ENCODE measurements at places on chromosomes 5 and 9. TPM values are rescaled to one million over a fixed set of nuclear protein-coding genes. Genes with fewer than 3 reads are reported as not detected.
A peak's percentile ranks its signal among the peaks of the same experiment; 100 is the strongest.

Gene KLHL3
- polyA plus RNA-seq: 8.7 TPM

Gene UAP1L1
- polyA plus RNA-seq: 15.9 TPM

Gene EIF4E1B
- 0.24 TPM for polyA plus RNA-seq

Gene TMEFF1
- polyA plus RNA-seq: not detected

Gene CMBL
- polyA plus RNA-seq: 29.4 TPM

Gene ENHO
- polyA plus RNA-seq: 0.88 TPM

Gene NSG2
- polyA plus RNA-seq: 11.8 TPM

Gene ADGRD2
- 0.53 TPM for polyA plus RNA-seq

Gene FSTL4
- 2.6 TPM for polyA plus RNA-seq

- H3K36me3 ChIP-seq: no peaks in the 10 kb centered on the region
- H3K27me3 ChIP-seq: no peaks in the 10 kb centered on the region
- H3K27ac ChIP-seq: no peak overlapping the region
These were observed 811.7 kb upstream of the WWC1 start for GRCh38 chr5:167479779-167480178.

DNA sequence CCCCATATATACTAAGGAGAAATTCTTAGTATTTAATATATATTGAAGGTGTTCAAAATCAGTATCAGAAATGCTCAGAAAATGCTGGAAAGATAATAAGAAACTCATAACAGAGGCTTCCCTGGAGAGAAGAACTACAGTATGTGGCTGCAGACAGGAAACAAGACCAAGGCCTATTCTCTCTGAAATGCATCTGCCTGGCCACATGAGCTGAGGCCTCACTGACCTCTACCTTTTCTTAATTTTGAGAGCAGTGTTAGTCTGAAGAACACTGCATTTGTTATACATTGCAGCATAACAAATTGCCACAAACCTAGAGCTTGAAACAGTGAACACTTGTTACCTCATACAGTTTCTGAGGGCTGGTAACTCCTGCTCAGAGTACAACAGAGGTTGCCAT, 133.4 kb upstream of the SPEF2 start:
- H3K4me1 ChIP-seq: peaks cover 9% of the 10 kb centered on the region
- H3K36me3 ChIP-seq: no peaks in the 10 kb centered on the region
- H3K27ac ChIP-seq: no peak overlapping the region
- no peaks in the 10 kb centered on the region for H3K27me3 ChIP-seq
- no peak overlapping the region for H3K4me3 ChIP-seq

DNA sequence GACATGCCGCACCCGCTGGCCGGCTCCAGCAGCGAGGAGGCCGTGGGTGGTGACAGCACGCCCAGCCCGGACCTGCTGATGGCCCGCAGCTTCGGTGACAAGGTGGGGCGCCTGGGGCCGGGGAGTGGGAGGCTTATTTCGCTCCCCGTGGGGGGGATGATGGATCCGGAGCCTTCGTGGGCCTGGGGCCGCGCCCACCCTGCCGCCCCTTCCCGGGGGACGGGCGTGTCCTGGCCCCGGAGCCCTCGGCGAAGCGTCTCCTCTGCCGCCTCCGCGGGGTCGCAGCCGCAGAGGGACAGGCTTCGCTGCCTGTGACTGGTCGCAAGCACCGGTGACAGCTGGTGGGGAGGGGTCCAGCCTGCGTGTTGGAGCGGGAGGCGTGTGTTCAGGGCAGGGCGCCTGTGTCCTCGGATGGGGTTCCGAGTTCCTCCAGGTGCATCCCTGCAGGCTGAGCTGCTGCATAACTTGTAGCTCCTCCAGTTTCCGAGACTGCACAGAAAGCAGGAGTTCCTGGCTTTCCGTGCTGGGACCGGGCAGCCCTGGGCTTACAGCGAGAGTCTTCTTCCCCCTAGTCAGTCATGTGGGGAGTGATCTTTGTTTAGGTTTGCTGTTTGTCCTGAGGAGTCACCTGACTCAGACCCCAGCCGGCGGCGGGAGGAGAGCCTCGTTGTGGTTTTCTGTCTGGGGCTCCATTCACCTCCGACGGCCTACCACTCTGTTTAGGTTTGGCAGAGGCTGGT, 666 bp downstream of the SNX30 start:
- peak overlapping the region; percentile 63 for H3K4me3 ChIP-seq
- DNase-seq: peak; percentile 53
- no peaks in the 10 kb centered on the region for H3K36me3 ChIP-seq
- peaks cover 47% of the 10 kb centered on the region for H3K4me1 ChIP-seq
- H3K27ac ChIP-seq: peak overlapping the region; percentile 90

- H3K27me3 ChIP-seq: no peaks in the 10 kb centered on the region
- H3K4me3 ChIP-seq: no peak overlapping the region
- no peak for DNase-seq
- H3K4me1 ChIP-seq: no peaks in the 10 kb centered on the region
- H3K27ac ChIP-seq: no peak overlapping the region
- H3K36me3 ChIP-seq: no peaks in the 10 kb centered on the region
These were observed 21.3 kb downstream of the WWC1 start for GRCh38 chr5:168312606-168313295.

GRCh38 chr5:180111273-180112002, 39.9 kb upstream of the RNF130 start:
- no peaks in the 10 kb centered on the region for H3K27me3 ChIP-seq
- no peak overlapping the region for H3K27ac ChIP-seq
- H3K36me3 ChIP-seq: no peaks in the 10 kb centered on the region
- H3K4me3 ChIP-seq: no peak overlapping the region
- DNase-seq: no peak

DNA sequence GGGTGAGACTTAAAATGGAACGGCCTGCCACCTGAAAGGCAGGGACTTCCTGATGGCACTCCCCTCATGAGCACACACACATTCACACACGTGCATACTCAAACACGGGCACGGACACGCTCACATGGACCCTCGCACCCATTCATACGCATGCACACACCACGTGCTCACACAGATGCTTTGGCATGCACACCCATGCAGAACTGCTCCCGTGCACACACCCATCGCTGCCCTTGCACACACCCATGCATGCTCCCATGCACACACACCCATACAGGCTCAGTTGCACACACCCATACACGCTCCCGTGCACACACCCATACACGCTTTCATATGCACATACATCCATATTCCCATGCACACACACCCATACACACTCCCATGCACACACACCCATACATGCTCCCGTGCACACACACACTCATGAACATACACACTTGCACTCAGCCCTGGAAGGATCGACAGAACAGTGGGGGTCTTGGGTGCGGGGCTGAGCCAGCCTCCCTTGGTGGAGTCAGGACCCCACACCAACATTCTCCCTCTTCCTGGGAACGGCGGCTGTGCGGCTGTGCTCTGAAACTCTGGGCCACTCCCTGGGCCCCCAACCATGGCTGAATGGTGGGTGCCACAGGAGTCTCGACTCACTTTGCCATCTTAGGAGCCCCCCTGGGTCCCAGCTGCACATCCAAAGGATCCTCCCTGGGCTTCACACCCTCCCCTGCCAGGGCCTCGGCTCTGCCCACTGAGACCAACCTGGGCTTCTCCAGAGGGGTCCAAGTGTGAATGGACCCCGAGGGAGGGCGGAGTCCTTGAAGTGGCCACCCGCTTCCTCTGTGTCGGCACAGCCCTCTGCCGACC, 115.2 kb downstream of the RXRA start:
- H3K36me3 ChIP-seq: no peaks in the 10 kb centered on the region
- H3K4me3 ChIP-seq: no peak overlapping the region
- H3K27ac ChIP-seq: no peak overlapping the region

- DNase-seq: no peak
- peaks cover 17% of the 10 kb centered on the region for H3K4me1 ChIP-seq
- no peaks in the 10 kb centered on the region for H3K36me3 ChIP-seq
- H3K27me3 ChIP-seq: no peaks in the 10 kb centered on the region
- no peak overlapping the region for H3K27ac ChIP-seq
These were observed 57.5 kb upstream of the NCS1 start for GRCh38 chr9:130114741-130115140.

GRCh38 chr9:120267929-120268328, 312.0 kb downstream of the CDK5RAP2 start:
- no peak overlapping the region for H3K27ac ChIP-seq
- H3K4me1 ChIP-seq: no peaks in the 10 kb centered on the region
- H3K4me3 ChIP-seq: no peak overlapping the region
- DNase-seq: no peak

DNA sequence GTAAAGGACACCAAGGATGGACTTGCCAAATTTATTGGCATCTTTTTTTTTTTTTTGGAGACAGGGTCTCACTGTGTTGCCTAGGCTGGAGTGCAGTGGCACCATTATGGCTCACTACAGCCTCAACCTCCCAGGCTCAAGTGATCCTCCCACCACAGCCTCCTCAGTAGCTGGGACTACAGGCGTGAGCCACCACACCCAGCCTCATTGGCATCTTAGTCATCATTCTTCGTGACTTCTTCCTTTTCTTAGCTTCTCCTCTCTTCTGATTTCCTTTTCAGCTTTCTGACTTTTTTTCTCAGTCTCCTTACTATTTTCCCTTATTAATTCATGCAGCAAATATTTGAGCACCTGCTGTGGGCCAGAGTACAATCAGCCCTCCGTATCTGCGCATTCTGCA, 6.1 kb downstream of the MAML1 start:
- H3K27me3 ChIP-seq: no peaks in the 10 kb centered on the region
- no peak overlapping the region for H3K27ac ChIP-seq
- peaks cover 33% of the 10 kb centered on the region for H3K4me1 ChIP-seq

DNA sequence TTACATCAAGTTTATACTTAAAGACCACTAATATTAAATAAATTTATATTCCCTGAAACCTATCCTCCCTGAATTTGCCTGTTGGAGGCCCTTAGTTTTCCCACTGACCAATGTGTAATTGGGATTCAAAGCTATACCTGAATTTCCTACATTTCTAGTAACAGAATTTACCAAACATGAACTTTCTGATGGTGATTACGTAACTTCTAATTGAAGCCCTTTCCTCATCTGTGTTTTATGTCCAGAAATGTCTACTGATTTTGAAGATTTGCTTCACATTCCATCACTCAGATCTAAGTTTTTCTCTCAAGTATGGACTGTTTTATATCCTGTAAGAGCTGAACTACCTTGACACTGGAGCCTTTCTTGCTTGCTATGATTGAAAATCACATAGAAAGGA, 12.8 kb downstream of the ZFP62 start:
- H3K4me1 ChIP-seq: no peaks in the 10 kb centered on the region
- H3K27ac ChIP-seq: no peak overlapping the region
- no peaks in the 10 kb centered on the region for H3K36me3 ChIP-seq

DNA sequence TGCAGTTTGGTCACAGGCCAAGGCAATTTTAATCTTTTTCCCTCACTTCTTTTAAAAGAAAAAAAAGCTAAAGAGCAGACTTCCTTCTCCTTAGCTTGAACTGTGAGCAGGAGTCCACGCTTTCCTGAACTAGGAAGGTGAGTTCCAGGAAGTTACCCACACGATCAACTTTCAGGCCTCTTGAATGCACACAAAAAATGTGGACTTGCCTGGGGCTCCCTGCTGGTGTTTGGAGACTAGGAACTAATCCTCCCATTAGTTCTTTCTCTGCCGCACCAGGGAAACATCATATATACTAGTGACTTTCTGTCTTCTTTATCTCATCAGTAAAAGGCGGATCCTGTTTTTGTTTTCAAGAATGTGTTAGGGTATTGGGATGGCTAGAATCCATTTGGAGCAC, 240.0 kb downstream of the GOLPH3 start:
- H3K27me3 ChIP-seq: no peaks in the 10 kb centered on the region
- no peak for DNase-seq
- no peaks in the 10 kb centered on the region for H3K36me3 ChIP-seq
- H3K4me1 ChIP-seq: no peaks in the 10 kb centered on the region
- H3K27ac ChIP-seq: no peak overlapping the region
- no peak overlapping the region for H3K4me3 ChIP-seq

DNA sequence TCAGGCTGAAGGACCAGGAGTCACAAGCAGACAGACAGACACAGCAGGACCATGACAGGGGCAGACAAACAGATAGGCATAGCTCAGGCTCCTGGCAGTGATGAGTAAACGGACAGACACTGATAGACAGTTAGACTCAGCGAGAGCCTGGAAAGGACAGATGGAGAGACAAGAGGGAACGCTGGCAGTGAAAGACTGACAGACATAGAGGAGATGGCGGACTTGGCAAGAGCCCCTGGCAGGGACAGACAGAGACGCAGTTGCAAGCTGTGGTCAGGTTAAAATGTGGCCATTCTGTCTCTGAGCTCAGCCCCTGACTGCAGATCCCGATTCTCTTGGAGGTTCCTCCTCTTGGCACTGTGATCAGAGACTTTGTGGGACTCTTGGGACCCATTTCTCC, 13.6 kb downstream of the CSF2 start:
- no peak overlapping the region for H3K4me3 ChIP-seq
- H3K36me3 ChIP-seq: no peaks in the 10 kb centered on the region

GRCh38 chr5:133579766-133580165, 32.6 kb downstream of the FSTL4 start:
- no peak overlapping the region for H3K4me3 ChIP-seq
- H3K4me1 ChIP-seq: no peaks in the 10 kb centered on the region
- H3K27ac ChIP-seq: no peak overlapping the region

- H3K27ac ChIP-seq: no peak overlapping the region
- H3K4me1 ChIP-seq: peaks cover 10% of the 10 kb centered on the region
- H3K36me3 ChIP-seq: peaks cover 5% of the 10 kb centered on the region
- H3K4me3 ChIP-seq: no peak overlapping the region
- no peaks in the 10 kb centered on the region for H3K27me3 ChIP-seq
These were observed 1.5 kb downstream of the ZCCHC7 start for GRCh38 chr9:37121881-37122280.

GRCh38 chr5:107056278-107056677, 614.5 kb downstream of the EFNA5 start:
- no peaks in the 10 kb centered on the region for H3K4me1 ChIP-seq
- H3K27ac ChIP-seq: no peak overlapping the region
- H3K36me3 ChIP-seq: no peaks in the 10 kb centered on the region
- H3K27me3 ChIP-seq: no peaks in the 10 kb centered on the region
- DNase-seq: no peak

GRCh38 chr5:169112016-169112415, 188.9 kb downstream of the SLIT3 start:
- H3K27ac ChIP-seq: no peak overlapping the region
- no peak for DNase-seq
- H3K36me3 ChIP-seq: no peaks in the 10 kb centered on the region
- no peaks in the 10 kb centered on the region for H3K27me3 ChIP-seq
- no peak overlapping the region for H3K4me3 ChIP-seq
- H3K4me1 ChIP-seq: peaks cover 4% of the 10 kb centered on the region

DNA sequence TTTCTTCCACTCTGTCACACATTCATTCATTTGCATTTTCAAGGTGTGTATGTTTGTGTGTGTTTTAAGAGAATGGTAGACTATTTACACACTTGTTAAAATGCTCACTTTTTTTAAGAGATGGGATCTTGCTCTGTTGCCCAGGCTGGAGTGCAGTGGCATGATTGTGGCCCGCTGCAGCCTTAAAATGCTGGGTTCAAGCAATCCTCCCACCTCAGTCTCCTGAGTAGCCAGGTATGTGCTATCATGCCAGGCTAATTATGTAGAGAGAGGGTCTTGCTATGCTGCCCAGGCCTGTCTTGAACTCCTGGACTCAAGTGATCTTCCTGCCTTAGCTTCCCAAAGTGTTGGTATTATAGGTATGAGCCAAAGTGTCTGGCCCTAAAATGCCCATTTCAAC, 173.5 kb downstream of the PDE4D start:
- no peaks in the 10 kb centered on the region for H3K27me3 ChIP-seq
- no peak overlapping the region for H3K27ac ChIP-seq
- no peaks in the 10 kb centered on the region for H3K36me3 ChIP-seq

GRCh38 chr5:19855931-19856330, 132.1 kb downstream of the CDH18 start:
- H3K27me3 ChIP-seq: no peaks in the 10 kb centered on the region
- no peak for DNase-seq
- no peaks in the 10 kb centered on the region for H3K36me3 ChIP-seq
- no peaks in the 10 kb centered on the region for H3K4me1 ChIP-seq
- no peak overlapping the region for H3K27ac ChIP-seq
- H3K4me3 ChIP-seq: no peak overlapping the region

Measured in adrenal gland (tissue), 19 donors.